ENCODE measurements at places on chromosomes 6 and 20.
A peak's percentile ranks its signal among the peaks of the same experiment; 100 is the strongest.

DNA sequence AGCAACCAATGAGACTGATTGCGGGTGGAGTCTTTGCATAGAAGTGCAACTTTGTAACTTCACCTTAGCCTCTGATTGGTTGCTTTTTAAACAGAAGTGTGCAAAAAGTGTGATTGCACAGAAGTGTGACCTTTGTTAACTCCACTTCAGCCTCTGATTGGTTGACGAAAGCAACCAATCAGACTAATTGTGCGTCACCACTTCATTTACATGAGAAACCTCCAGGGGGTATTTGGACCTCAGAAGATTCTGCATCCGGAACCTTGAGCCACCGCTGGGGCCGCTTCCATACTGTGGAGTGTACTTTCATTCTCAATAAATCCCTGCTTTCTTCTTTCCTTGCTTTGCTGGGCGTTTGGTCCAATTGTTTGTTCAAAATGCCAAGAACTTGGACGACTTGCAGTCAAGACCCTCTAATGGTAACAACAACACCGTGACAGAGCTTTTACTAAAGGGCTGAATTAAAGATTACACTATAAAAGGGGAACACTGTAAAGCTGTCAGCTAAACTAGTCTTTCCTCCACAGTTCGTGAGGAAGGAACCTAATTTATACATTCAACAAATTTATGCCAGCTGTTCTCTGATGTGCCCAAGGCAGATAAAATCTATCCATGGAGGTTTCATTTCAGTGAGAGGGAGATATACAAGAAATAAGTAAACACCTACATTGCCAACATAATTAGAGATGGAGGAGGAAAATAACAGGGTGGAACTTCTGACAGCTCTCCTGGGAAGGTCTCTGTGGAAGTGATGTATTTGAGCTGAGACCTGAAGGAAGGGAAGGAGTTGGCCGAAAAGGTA lies 1.4 kb upstream of the HECA start:
- DNase-seq, result no peak

DNA sequence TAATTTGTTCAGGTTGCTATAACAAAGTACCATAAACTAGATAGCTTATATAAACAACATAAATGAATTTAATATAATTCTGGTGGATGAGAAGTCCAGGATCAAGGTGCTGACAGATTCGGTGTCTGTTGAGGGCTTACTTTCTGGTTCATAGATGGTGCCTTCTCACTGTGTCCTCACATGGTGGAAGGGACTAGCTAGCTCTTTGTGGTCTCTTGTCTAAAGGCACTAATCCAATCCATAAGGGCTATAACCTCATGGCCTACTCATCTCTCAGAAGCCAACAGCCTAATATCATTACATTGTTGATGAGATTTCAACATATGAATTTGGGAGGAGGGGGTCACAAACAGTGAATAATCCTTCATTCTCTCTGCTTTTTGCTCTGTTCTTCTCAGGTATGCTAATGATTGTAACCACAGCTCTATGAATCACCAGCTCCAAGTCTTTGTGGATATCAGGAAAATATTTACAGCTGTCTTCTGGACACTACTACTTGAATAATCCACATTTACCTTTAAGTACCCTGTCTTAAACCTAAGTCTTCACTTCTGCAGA lies 122.3 kb downstream of the NKAIN2 start:
- no peak for DNase-seq

DNA sequence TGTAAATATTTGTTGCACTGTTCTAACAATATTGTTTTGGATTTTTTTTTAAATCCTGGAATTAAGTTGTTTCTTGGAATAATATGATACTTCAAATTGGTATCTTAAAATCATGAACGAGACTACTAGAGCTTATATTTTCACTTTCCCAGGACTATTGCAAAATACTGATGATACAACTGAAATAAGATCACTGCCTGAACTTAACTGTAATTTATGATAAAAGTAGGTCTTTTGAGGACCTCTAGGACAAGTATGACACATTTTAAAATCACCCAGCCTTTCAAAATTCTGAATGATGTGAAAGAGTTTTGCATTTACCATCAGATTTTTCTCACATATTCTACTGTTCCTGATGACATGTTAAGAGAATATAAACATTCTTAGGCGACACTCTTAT lies 8.6 kb upstream of the UBE2J1 start:
- DNase-seq, result no peak

DNA sequence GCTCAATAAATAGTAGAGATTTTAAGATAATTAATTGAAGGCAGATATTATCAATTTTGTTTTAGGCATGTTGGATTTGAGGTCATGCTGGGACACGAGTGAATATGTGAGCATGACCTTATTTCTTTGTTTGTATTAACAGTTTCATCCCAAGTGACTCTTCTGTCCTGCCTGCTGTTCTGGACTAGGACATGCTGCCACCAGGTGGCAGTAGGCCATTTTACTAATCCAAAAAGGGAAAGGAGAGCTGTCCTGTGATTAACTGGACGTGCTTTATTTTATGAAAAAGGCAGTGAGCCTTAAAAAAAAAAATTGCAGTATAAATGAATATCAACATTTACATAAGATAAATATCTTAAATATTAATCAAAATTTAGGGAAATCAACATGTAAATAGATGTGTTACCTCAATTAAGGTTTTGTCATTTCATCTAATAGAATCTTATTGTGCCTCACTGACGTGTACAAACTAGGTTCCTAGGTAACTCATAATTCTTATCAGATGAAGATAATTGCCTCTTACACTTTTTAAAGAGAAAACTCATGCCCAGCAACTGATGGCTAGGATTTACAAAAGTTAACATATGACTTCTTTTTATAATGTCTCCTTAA lies 49.8 kb downstream of the FRK start:
- DNase-seq, result no peak

GRCh38 chr6:138818496-138819194 lies 22.8 kb downstream of the ECT2L start:
- no peak for DNase-seq

DNA sequence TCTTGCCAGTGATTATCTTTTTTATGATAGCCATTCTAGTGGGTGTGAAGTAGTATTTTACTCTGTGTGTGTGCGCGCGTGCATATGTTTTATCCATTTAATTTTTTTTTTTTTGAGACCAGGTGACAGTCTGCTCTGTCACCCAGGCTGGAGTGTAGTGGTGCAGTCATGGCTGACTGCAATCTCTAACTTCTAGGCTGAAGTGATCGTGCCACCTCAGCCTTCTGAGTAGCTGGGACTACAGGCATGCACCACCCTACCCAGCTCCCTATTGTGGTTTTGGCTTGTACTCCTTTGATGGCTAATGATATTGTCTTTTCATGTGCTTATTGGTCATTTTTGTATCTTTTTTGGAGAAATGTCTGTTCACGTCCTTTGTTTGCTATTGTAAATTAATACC lies 33.3 kb downstream of the ITCH start:
- DNase-seq, result no peak

GRCh38 chr6:95410168-95410567 lies 167.2 kb upstream of the MANEA start:
- no peak for DNase-seq

- no peak for DNase-seq
Measured at GRCh38 chr6:100612094-100612493, 147.4 kb upstream of the SIM1 start.

- DNase-seq, result no peak
Measured at GRCh38 chr20:1369970-1370369, 22.9 kb downstream of the FKBP1A start.

- no peak for DNase-seq
Measured at GRCh38 chr6:92201618-92202017, 1217.7 kb downstream of the EPHA7 start.

DNA sequence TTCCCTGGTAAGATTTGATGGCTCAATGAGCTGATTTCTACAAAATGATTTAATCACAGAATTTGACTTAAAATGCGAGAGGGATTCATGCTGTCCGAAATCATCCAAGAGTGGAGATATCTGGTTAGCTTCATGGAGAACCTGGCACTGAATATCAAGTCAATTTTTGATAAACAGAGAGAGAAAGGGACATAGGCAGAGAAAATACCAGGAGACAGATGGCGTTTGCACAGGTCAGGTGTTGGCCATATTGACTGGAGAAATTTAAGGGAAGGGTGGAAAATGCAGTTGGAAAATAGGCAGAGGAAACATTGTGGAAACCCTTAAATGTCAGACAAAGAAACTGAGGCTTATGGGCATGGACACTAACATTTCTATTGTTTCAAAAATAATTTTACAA lies 47.0 kb downstream of the BCAS1 start:
- DNase-seq, result no peak

DNA sequence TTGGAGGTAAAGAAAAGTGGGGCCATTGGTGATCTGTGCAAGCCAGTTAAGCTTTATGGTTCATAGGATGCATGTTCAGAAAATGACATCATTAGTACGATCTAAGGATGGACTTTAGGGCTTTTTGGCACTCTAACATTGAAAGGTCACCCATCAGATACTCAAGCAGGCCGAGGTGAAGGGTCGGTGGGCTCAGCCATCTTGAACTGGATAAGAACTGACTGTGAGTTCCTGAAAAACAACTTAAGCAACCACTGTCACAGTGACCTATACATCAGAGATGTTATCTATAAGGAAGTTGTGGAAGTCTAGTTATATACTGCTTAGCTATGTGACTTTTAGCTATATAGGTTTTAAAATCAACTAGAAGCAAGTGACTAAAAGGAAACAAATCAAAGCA lies 13.0 kb upstream of the ITCH start:
- DNase-seq, result peak; percentile 35

DNA sequence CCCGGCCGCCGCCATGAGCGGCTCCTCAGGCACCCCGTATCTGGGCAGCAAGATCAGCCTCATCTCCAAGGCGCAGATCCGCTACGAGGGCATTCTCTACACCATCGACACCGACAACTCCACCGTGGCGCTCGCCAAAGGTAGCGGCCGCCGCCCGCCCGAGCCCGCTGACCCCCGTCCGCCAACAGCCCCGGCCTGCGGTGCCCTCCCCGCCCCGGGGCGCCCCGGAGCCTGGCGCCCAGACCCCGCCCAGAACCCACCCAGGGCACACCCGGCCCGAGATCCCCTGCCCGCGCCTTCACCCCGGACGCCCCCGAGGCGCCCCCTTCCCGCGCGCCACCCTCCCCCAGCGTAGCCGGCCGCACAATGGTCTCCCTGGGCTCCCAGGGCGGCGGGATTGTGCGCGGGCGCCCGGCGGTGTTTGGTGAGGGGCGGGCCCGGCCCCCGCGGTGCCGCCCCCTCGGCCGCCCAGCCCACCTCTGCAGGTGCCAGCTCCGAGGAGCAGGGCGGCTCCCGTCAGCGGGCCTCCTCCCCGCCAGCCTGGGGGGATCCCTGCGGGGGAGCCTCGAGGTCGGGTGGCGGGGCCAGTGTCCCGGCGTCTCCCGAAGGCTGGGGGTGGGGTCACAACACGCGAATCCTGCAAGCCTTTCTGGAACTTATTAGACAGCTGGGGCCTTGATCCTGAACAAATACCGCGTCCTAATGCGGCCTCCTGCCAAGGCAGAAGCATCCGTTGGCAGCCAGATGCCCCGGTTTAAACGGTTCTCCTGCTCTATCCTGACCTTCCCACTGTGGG lies 577 bp downstream of the LSM14B start:
- DNase-seq, result peak; percentile 41

GRCh38 chr20:33673114-33673409 lies 1.2 kb downstream of the NECAB3 start:
- DNase-seq, result no peak

GRCh38 chr20:55778796-55779195 lies 226.5 kb downstream of the CBLN4 start:
- no peak for DNase-seq

DNA sequence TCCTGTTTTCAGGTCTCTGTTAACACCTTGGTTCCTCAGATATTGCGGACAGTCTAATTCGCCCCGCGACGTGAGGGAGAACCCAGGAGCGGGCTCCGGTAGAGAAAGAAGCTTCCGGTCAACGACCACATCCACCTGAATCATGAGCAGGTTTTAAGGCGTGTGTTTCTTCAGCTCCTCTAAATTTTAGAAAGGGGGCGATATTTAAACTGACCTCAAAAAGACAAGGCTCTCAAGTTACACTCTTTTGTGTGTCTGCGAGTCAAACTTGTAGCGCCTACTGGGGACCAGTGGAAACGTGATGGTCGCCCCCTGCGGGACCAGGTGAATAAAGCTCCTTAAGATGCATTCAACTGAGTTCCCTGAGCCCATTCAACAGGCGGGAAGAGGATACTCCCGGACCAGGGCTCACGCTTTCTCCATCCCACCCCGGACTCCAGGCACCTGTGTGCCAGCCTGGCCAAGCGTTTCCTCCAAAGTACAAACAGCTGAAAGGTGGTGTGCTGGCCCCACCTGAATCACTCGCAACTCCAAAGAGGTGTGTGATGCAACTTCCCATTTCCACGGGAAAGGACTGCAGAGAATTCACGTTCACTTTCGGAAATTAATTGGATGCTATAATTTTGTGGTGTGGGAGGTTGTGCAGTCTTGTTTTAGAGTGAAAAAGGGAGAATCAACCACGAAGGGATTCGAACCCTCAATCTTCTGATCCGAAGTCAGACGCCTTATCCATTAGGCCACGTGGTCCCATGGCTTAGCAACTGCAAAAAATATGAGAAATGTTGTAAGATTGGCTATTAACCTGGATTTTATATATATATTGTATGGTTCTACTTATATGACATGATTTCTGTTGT lies 17.0 kb downstream of the GPX5 start:
- DNase-seq, result peak; percentile 75

- no peak for DNase-seq
Measured at GRCh38 chr6:70956451-70957283, at the start of gene B3GAT2. Gene B3GAT2, minus strand, starts transcription at chr6:70957060. Its CDS starts 631 bp downstream, at chr6:70956429.

DNA sequence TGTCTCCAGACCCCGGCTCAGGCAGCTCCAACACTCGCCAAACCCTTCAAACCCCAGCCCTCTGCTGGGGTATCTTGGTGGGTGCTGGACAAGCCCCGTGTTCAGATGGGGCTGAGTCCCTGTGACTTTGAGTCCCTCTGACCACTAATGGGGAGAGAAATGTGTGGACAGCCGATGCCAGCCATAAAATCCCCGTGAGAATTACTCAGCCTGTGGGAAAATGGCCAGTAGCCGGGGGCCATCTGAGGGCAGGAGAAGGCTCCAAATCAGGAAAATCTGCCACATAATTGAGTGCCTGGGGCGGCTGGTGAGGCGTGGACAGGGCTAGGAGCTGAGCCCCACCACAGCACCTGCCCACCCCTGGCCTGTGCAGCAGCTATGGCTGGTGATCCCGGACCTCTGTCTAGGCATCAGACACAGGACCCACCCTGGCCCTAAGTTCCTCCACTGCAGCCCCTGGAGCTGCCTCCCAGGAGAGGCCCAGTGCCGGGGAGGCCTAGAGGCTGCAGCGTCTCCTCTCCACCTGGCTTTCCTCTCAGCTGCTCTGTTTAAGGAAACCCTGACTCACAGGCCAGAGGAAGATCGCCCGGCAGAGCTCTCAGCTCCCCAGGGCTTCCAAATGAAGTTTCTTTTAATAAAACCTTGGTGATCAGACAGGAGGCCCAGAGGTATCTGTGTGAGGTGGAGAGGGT lies 53.7 kb upstream of the SLCO4A1 start:
- no peak for DNase-seq
